ENCODE measurements at places on chromosomes 11 and 22. TPM values are rescaled to one million over a fixed set of nuclear protein-coding genes. Genes with fewer than 3 reads are reported as not detected.

HEPN1 gene
- not detected for total RNA-seq

ARVCF gene
- total RNA-seq: 16.6 TPM

SCGB1A1 gene
- not detected for total RNA-seq

SLC39A13 gene
- 145 TPM for total RNA-seq

LSP1 gene
- 8.7 TPM for total RNA-seq

RCOR2 gene
- total RNA-seq: 3.4 TPM
